ENCODE measurements at places on chromosomes 1 and 21.

DNA sequence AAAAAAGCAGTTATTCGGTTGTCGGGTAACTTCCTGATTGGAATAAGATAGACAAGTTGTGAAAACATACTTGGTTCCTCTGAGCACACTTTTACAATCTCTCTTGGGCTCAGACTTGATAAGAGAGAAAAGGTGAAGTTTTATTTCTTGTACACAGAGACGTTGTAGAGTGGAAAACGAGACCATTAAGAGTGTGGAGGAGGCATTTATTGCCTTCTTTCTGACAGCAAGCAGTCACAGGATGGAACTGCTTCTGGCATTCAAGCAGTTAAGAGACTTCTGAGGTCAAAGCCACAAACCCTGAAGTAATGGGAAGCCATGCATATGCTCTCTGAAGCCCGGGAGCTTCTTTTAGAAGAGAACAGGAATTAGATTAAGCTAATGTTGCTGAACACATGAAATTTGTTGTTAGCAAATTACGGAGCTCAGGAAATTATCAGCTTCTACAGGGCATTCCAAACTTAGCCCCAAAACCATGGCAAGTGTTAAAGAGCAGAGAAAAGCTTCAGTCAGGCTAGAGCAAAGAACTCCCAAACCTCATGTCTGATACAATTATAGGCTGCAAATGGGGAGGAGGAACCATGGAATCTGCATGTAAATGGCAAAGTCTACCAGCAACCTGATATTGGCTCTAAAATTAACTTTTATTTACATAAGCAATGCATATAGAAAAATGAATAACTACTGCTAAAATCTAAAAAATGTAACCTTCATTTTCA lies 26.0 kb downstream of the S1PR1 start:
- DNase-seq, result peak; percentile 28

GRCh38 chr1:15192916-15193550 lies 39.5 kb downstream of the TMEM51 start:
- DNase-seq, result no peak

- DNase-seq, result no peak
Measured at GRCh38 chr1:29700491-29700890, 464.2 kb downstream of the PTPRU start.

GRCh38 chr1:64745181-64745985 lies 508 bp downstream of the RAVER2 start:
- DNase-seq, result peak; percentile 58

GRCh38 chr1:160030657-160031364 lies 979 bp downstream of the PIGM start:
- peak; percentile 4 for DNase-seq

GRCh38 chr1:224458296-224458695 lies 23.7 kb upstream of the WDR26 start:
- no peak for DNase-seq

- DNase-seq, result no peak
Measured at GRCh38 chr1:20119347-20119746, at the start of gene PLA2G2D. TSS of gene PLA2G2D (minus strand) at chr1:20119536. CDS start at chr1:20119498, 38 bp downstream.

- DNase-seq, result peak; percentile 89
Measured at GRCh38 chr1:100459358-100460114, 78.4 kb upstream of the GPR88 start.

- peak; percentile 84 for DNase-seq
Measured at GRCh38 chr1:40450495-40451237, 390 bp downstream of the ZFP69B start.

DNA sequence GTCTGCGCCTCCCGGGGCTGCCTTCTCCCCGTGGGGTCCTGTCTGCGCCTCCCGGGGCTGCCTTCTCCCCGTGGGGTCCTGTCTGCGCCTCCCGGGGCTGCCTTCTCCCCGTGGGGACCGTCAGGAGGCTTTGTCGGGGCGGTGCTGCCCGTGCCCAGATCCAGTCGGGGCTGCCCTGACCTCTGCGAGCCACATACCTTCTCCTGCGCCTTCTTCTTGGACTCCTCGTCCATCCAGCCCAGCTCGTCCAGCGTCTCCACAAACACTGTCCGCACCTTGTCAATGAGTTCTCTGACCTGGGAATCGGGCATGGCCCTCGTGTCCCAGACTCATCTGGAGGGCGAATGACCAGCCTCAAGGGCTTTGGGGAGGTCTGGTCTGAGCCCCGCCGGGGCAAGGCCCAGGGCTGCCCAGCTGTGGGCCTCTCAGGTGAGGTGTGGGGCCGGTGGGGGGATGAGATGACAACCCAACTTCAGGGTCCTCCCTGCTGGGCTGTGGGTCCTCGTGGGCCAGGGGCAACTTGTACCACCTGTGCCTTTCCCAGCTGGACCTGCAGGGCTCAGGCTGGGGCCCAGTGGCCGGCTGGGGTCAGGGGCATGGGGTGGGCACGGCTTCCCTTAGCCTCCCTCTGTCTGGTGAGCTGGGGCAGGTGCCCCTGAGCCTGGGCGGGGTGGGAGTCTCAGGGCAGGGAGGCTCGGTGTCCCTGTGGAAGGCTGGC lies 9.4 kb downstream of the PRXL2B start:
- no peak for DNase-seq

DNA sequence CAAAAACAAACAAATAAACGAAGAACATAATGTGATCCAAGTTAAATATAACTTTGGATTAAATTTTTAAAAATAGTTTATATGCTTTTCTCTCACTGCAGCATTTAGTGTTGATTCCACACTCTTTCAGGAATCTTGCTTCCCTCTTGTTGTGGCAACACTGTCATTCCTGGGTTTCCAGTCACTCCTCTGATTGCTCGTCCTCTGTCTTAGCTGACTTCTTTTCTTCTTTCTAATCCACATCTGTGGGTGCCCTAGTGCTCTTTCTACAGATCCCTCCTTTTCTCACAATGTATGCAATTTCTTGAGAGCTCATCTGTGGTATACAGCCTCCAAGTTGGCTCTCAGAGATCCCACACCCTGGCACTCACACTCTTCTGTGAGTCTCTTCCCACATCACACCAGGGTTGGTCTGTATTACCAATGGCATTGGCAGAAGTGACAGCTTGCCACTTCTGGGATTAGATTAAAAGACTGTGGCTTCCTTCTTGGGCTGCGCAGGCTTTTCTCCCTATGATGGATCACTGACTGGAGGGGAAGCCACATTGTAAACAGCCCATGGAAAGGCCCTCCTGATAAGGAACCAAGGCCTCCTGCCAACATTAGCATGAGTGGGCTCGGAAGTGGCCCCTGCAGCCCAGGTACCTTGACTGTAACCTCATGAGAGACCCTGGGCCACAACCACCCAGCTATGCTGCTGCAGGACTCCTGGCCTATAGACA lies 11.5 kb upstream of the MYOC start:
- no peak for DNase-seq

- DNase-seq, result peak; percentile 8
Measured at GRCh38 chr1:222547944-222548671, at the start of gene HHIPL2. TSS of gene HHIPL2 (minus strand) at chr1:222548104. CDS start at chr1:222548044, 60 bp downstream.

GRCh38 chr1:78540048-78540447 lies 49.3 kb downstream of the PTGFR start:
- no peak for DNase-seq

DNA sequence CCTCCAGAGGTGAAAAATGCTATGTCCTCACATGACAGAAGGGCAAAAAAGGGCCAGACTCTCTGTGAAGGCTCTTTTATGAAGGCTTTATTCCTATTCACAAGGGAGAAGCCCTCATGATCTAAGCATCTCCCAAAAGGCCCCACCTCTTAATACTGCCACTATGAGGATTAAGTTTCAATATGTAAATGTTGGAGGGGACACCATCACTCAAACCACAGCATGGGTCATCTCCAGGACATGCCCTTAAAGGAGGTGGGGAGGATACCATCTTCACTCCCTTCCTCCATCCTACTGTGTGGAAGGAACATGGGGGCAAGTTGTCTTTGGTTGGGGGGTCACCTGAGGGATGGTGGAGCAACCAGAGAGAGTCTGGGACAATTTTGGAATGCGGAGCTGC lies 170.1 kb downstream of the TRIM33 start:
- no peak for DNase-seq

DNA sequence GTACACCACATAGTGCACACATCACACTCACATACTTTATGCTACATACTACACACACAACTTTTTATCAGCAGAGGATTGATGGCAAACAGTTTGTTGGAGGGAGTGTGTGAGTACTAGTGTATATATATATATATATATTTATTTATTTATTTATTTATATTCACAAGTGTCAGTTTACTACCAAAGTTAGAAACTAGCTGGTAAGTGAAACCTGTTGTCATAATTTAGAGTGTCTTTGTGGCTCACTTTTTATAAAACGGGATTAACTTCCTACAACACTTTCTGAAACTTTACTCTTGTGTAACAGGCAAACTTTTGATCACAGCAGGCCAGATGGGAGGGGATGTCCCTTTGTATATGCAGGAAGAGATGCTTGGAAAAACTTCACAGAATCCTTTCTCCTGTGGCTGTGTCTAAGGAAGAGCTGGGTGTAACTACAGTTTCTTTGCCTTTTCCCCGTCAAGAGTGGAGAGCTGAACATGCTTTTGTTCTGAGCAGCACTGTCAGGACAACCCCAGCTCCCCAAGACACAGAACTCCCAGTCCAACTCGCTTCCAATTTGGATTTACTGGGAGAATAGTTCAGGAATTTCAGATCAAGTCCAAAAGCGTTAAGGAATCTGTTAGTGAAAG lies 1.9 kb upstream of the SAMD13 start:
- peak; percentile 9 for DNase-seq

DNA sequence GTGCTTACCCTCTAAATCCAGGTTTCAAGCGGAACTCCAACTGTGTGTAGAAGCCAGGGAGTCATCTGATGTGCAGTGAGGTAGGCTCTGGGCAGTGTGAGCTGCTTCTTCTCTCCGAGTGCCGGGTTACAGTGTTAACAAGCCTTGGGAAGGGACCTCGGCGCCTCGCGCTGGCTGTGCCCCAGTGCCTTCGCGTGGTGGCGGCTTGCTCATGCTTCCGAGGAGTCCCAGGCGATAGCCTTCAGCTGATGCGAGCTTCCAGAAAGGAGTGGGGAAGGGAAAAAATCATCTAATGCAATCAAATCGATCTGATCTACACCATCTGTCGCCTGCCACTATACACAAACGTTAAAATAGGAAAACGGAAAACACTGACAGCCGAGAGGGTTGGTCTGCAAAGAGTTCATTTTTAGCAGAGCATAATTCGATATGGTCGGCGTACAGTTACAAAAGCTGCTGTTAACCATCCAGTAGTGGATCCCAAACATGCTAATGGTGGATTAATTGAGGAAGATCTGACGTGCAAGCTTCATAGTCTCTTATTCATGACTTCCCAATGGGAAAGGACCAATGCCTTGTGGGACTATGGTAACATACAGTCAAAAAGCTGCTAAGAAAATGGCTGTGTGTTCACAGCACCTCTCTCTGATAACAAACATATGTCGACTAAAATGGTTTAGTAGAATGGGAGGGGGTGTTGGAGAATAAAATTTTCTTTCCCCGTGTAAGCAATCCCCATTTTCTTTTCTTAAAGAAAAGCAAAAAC lies 128.7 kb upstream of the DPYD start:
- no peak for DNase-seq

- DNase-seq, result peak; percentile 90
Measured at GRCh38 chr21:29343519-29343918, 44.8 kb downstream of the BACH1 start.

DNA sequence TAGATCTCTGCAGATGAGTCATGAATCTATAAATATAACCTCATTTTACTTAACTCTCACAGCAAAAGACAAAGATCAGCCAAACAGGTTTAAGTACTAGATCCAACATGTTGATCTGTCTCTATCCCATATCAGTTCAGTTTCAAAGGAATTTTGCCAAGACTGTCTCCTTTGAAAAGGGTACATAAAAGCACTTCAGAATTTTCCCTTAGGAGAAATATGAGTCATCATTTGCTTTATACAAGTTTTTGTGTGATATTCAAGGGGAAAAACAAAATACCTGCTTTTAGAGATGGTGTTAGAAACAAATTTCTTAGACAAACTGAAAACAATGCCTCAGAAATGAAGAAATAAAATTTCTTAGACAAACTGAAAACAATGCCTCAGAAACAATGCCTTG lies 73.5 kb upstream of the LRRC7 start:
- peak; percentile 12 for DNase-seq

DNA sequence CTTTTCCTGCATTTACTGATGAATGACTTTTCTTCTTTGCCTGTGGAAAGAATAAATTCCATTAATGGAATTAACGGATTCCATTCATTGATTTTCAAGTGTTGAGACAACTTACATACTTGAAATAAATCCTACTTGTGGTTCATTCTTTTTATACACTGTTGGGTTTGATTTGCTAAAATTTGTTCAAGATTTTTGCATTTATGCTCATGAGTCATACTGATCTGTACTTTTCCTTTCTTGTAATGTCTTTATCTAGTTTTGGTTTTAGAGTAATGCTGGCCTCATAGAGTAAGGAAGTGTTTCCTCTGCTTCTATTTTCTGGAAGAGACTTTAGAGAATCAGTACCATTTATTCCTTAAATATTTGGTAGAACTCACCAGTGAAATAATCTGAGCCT lies 14.4 kb downstream of the UROD start:
- peak; percentile 5 for DNase-seq

- DNase-seq, result no peak
Measured at GRCh38 chr1:46204406-46204742, 1.2 kb downstream of the LURAP1 start.

- DNase-seq, result no peak
Measured at GRCh38 chr1:78051005-78051404, 5.2 kb downstream of the GIPC2 start.

DNA sequence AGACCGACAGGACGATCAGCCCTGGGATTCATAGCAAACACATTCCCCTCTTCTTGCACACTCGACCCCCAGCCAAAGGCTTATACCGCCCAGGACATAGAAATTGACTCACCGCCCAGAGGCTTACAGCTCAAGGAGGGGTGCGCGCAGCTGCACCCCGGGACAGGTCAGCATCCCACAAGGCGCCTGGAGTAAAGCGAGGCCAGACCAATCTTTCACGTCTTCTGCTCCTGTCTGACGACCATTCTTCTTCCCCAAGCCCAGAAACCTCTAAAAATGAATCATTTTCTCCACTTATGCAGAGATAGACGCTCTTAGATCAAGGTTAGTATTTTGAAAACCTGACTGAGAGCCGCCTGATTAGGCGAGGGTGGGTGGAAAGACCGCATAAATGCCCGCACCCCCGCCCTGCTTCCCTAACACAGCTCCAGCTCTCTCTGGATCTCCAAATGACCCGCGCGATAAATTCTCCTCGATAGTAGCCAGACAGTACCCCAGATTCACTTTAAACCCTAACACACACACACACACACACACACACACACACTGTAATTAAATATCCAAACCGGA lies 1.9 kb upstream of the LHX8 start:
- no peak for DNase-seq

DNA sequence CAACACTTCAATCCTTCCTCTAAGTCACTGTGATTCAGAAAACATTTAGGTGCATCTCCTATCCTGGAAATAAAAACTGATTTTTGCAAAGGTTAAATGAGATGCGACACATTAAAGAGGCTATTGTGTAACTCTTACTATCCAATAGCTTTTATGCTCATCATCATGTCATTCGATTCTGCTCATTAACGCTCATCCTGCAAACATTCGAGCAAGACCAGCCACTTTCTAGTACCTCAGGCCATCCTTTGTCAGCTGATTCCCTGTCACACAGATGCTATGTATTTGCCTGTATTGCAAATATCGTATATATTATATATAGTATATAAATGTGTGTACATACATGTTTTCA lies 131.6 kb downstream of the TLR5 start:
- no peak for DNase-seq

Data from cardiac fibroblast (primary cell).